ENCODE measurements at places on chromosomes 13 and 19.

DNA sequence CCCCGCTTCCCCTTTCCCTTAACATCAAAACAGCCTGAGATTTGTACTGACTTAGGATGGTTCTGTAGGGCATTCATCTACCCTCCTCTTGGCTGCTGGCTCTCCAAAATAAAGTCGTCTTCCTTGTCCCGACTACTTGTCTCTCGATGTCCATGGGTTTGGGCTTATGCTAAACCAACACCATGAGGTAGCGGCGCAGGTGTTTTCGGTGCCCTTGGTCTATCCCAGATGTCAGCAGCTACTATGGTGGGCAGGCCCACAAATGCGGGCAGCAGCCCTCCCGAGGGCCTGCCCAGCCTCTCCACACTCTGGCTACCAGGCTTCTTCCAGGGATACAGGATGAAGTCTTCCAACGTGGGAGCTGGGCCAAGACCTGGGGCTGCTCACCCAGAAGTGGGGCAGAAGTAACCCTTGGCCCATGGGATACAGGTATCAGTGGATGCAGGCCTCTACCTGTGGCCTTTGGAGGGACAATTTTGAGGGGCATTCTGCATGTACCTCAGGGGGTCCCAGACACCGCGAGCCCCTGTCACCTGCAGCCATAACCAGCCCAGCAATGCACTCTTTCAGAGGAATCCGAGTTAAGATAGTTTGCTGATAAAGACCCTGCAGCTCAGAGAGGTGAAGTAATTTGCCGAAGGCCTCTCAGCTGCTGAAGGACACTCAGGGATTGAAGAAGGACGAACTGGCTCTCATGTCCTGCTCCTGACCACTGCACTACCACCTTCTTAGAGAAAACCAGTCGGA is 47.8 kb upstream of the VSTM2B start:
- 0 out of 2 replicates have a peak, but pooled peaks cover 8% of the 10 kb centered on the region for H3K27me3 ChIP-seq
- no peaks in the 10 kb centered on the region for H3K4me1 ChIP-seq
- H3K4me3 ChIP-seq: no peak overlapping the region
- no peak for DNase-seq
- H3K36me3 ChIP-seq: no peaks in the 10 kb centered on the region

GRCh38 chr13:36031490-36031889 is 99.7 kb downstream of the DCLK1 start:
- no peak overlapping the region for H3K27ac ChIP-seq
- H3K4me3 ChIP-seq: no peak overlapping the region
- H3K4me1 ChIP-seq: 0 out of 2 replicates have a peak, but pooled peaks cover 4% of the 10 kb centered on the region
- H3K27me3 ChIP-seq: no peaks in the 10 kb centered on the region
- no peak for DNase-seq
- no peaks in the 10 kb centered on the region for H3K36me3 ChIP-seq

GRCh38 chr13:48532256-48532505 is 699 bp downstream of the RCBTB2 start:
- peak overlapping the region; percentile 82 for H3K27ac ChIP-seq
- H3K4me1 ChIP-seq: 0 out of 2 replicates have a peak, but pooled peaks cover 3% of the 10 kb centered on the region
- peak; percentile 80 for DNase-seq
- no peaks in the 10 kb centered on the region for H3K36me3 ChIP-seq
- H3K4me3 ChIP-seq: peak overlapping the region; percentile 88

DNA sequence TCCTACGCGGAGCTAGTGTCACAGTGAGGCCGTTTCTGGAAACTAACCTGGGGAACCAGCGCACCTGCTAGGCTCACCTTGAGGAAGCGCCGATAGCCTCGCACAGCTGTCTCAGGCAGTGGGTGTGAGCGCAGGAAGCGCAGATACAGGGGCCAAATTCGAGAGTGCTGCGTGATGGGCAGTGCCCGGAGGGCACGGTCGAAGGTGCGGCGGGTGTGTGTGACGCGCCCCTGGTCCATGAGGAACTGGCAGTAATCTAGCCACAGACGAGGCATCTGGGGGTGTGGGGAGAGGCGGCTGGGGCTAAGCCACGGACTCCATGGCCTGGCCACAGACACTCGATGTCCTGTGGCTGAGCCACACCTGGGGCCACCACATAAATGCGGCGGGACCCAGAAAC is 2.2 kb downstream of the XAB2 start:
- H3K36me3 ChIP-seq: no peaks in the 10 kb centered on the region
- no peaks in the 10 kb centered on the region for H3K27me3 ChIP-seq
- no peak overlapping the region for H3K4me3 ChIP-seq
- no peak for DNase-seq

GRCh38 chr19:46536391-46536790 is 40.7 kb upstream of the PNMA8B start:
- no peak overlapping the region for H3K4me3 ChIP-seq
- no peak for DNase-seq
- no peaks in the 10 kb centered on the region for H3K27me3 ChIP-seq
- H3K36me3 ChIP-seq: no peaks in the 10 kb centered on the region
- H3K27ac ChIP-seq: no peak overlapping the region

GRCh38 chr19:35860436-35860817 is 3.7 kb downstream of the KIRREL2 start:
- H3K4me3 ChIP-seq: no peak overlapping the region
- no peak overlapping the region for H3K27ac ChIP-seq
- no peaks in the 10 kb centered on the region for H3K4me1 ChIP-seq
- no peak for DNase-seq
- peaks cover 57% of the 10 kb centered on the region for H3K27me3 ChIP-seq

- H3K4me1 ChIP-seq: no peaks in the 10 kb centered on the region
- no peaks in the 10 kb centered on the region for H3K36me3 ChIP-seq
- no peak overlapping the region for H3K4me3 ChIP-seq
- H3K27ac ChIP-seq: no peak overlapping the region
- H3K27me3 ChIP-seq: no peaks in the 10 kb centered on the region
- no peak for DNase-seq
These were observed 9.2 kb downstream of the FIZ1 start for GRCh38 chr19:55590109-55590508.

DNA sequence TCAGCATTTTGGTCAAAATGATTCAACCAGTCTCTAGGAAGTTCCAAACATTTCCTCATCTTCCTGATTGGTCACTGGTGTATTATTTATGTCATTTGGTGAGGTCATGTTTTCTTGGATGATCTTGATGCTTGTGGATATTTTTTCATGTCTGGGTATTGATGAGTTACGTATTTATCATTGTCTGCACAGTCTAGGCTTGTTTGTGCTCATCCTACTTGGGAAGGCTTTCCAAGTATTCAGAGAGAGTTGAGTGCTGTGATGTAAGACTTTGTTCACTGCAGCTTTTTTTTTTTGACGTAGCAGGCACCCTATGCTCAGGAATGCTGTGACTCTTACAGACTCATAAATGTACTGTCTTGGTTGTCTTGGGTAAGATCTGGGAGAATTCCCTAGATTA is 509.5 kb downstream of the SLITRK1 start:
- no peaks in the 10 kb centered on the region for H3K27me3 ChIP-seq
- H3K4me3 ChIP-seq: no peak overlapping the region
- H3K4me1 ChIP-seq: no peaks in the 10 kb centered on the region
- DNase-seq: peak; percentile 13

DNA sequence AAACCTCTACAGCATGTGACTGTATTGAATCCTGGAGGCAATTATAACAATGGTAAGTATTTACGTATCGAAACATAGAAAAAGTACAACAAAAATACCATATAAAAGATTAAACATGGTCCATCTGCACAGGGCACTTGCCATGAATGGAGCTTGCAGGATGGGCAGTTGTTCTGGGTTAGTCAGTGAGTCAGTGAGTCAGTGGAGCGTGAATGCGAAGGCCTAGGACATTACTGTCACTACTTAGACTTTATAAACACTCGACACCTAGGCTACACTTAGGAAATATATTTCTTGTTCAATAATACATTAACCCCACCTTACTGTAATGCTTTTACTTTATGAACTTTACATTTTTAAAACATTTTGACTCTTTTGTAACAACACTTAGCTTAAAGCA is 35.6 kb upstream of the TMTC4 start:
- no peak for DNase-seq
- peaks cover 10% of the 10 kb centered on the region for H3K27me3 ChIP-seq
- no peak overlapping the region for H3K27ac ChIP-seq
- no peak overlapping the region for H3K4me3 ChIP-seq

DNA sequence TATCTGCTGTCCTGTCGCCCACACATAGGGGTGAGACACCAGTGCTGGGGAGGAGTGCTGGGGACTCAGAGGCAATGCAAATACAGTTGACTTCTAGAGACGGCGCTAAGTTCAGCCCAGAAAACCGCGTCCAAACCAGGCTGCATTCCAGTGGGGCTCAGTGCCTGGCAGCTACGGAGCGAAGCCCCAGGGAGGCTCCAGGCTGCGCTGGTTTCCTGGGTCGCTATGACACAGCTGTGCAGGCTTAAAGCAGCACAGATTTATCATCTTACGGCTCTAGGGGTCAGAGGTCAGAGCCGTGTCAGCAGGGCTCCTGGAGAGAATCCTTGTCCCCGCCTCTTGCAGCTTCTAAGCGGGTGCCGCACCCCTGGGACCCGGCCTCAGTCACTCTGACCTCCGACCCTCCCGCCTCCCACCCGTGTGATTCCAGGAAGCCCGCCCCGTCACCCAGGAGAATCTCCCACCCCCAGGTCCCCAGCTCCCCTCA is 61.6 kb downstream of the ANKRD10 start:
- no peaks in the 10 kb centered on the region for H3K4me1 ChIP-seq
- H3K27me3 ChIP-seq: peaks cover 33% of the 10 kb centered on the region
- no peak overlapping the region for H3K4me3 ChIP-seq

- H3K27me3 ChIP-seq: no peaks in the 10 kb centered on the region
- H3K4me3 ChIP-seq: no peak overlapping the region
- H3K36me3 ChIP-seq: peaks cover 19% of the 10 kb centered on the region
These were observed 19.9 kb upstream of the TINCR start for GRCh38 chr19:5587661-5588060.

GRCh38 chr19:7482584-7483439 is 6.0 kb downstream of the PEX11G start:
- H3K27me3 ChIP-seq: no peaks in the 10 kb centered on the region
- H3K36me3 ChIP-seq: no peaks in the 10 kb centered on the region
- H3K27ac ChIP-seq: no peak overlapping the region
- H3K4me3 ChIP-seq: no peak overlapping the region

DNA sequence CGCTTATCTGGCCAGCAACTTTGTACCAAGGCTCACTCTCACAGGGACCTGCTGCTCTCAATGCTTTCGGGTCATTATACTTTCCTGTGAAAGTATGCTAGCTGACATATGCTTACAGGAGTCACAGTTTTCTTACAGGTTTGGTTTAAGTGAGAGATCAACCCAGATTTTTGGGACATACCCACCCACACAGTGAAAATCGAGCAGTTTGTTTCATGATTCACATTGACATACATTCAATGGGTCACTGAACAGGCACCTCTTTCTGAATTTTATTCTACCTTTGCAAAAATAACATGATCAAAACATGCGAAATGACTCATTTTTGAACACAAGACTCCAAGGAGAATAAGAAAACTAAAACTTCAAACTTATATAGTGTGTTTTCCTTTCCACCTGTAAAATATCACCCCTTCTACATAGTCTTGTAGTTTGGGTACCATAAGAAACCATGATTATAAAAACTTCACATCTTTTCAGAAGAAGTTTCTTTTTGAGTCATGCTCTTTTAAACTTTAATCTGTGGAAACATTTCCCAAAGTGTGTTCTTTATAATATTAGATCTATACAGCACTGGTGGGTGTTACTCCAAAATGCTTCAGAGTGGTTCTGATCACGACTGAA is 44.3 kb upstream of the TEX29 start:
- no peaks in the 10 kb centered on the region for H3K27me3 ChIP-seq
- DNase-seq: no peak
- peaks cover 10% of the 10 kb centered on the region for H3K4me1 ChIP-seq
- H3K36me3 ChIP-seq: peaks cover 36% of the 10 kb centered on the region

- no peak overlapping the region for H3K27ac ChIP-seq
- no peak overlapping the region for H3K4me3 ChIP-seq
- no peaks in the 10 kb centered on the region for H3K36me3 ChIP-seq
- H3K27me3 ChIP-seq: no peaks in the 10 kb centered on the region
These were observed 1202.3 kb downstream of the UQCRFS1 start for GRCh38 chr19:28010656-28011055.

GRCh38 chr19:47176627-47177090 is 46.0 kb downstream of the SAE1 start:
- H3K36me3 ChIP-seq: peaks cover 6% of the 10 kb centered on the region
- peaks cover 24% of the 10 kb centered on the region for H3K4me1 ChIP-seq
- H3K4me3 ChIP-seq: no peak overlapping the region
- peak; percentile 94 for DNase-seq
- no peaks in the 10 kb centered on the region for H3K27me3 ChIP-seq

- H3K27me3 ChIP-seq: no peaks in the 10 kb centered on the region
- H3K4me1 ChIP-seq: 0 out of 2 replicates have a peak, but pooled peaks cover 3% of the 10 kb centered on the region
- no peak overlapping the region for H3K4me3 ChIP-seq
- no peaks in the 10 kb centered on the region for H3K36me3 ChIP-seq
These were observed 81.1 kb upstream of the FLT1 start for GRCh38 chr13:28576067-28576466.

DNA sequence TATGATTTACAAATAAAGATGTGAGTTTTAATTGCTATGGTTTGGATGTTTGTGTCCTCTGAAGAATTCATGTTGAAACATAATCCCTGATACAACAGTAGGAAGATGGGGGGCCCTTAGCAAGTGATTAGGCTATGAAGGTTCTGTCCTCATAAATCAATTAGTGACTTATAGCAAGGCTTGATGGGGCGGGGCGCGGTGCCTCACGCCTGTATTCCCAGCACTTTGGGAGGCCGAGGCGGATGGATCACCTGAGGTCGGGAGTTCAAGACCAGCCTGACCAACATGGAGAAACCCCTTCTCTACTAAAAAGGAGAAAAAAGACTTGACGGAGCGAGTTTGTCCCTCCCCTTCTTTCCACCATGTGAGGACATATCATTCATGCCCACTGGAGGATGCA is 2486.5 kb upstream of the PCDH20 start:
- no peaks in the 10 kb centered on the region for H3K36me3 ChIP-seq
- no peaks in the 10 kb centered on the region for H3K27me3 ChIP-seq
- H3K27ac ChIP-seq: no peak overlapping the region

DNA sequence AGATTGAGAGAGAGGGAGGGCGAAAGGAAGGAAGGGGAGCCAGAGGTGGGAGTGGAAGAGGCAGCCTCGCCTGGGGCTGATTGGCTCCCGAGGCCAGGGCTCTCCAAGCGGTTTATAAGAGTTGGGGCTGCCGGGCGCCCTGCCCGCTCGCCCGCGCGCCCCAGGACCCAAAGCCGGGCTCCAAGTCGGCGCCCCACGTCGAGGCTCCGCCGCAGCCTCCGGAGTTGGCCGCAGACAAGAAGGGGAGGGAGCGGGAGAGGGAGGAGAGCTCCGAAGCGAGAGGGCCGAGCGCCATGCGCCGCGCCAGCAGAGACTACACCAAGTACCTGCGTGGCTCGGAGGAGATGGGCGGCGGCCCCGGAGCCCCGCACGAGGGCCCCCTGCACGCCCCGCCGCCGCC is at the start of gene TNFSF11:
Gene TNFSF11 (plus strand): TSS at position 142 of the 400 bp plus-strand sequence. CDS start 152 bp downstream, at position 294.
- H3K27me3 ChIP-seq: peaks cover 69% of the 10 kb centered on the region
- H3K27ac ChIP-seq: no peak within 1 kb of the TSS
- DNase-seq: no peak
- no peak within 1 kb of the TSS for H3K4me3 ChIP-seq

DNA sequence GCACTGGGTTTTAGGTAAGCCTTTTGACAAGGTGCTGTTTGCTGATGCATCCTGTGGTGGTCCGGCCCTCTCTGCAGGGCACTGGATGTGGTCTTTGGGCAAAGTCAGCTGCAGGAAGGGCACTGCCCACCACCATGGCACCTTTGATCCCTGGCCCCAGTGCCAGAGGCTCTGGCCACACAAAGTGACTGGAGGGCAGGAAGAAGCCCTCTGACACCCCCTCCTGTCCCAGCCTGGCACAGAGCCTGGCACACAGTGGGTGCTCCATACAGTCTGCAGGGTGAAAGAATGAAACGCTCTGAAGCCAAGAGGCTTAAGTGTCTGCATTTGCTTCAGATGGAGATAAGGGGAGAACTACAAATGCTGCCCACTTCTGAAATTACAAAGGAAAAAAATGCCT is 47.6 kb upstream of the CNMD start:
- DNase-seq: no peak
- H3K36me3 ChIP-seq: no peaks in the 10 kb centered on the region
- no peaks in the 10 kb centered on the region for H3K27me3 ChIP-seq
- H3K27ac ChIP-seq: no peak overlapping the region
- no peak overlapping the region for H3K4me3 ChIP-seq
- H3K4me1 ChIP-seq: no peaks in the 10 kb centered on the region
